Tracheal epithelial cell (primary cell): ENCODE measurements at places on chromosomes 13 and 19. TPM values are rescaled to one million over a fixed set of nuclear protein-coding genes. Genes with fewer than 3 reads are reported as not detected.

The DMRTC2 gene
- total RNA-seq, result not detected in 2 replicates

The EMP3 gene
- total RNA-seq, result 2.8 and 30.6 TPM in 2 replicates

The ZNF738 gene
- total RNA-seq, result 3.0 and 3.1 TPM in 2 replicates

The TEX29 gene
- total RNA-seq, result not detected in 2 replicates

The NKPD1 gene
- total RNA-seq, result 0.85 and 0.96 TPM in 2 replicates

The SIGLEC10 gene
- not detected in 2 replicates for total RNA-seq

The CEACAM21 gene
- total RNA-seq, result not detected in 2 replicates

The ZNF525 gene
- 17.7 and 20.2 TPM in 2 replicates for total RNA-seq

The KLK4 gene
- total RNA-seq, result not detected in 2 replicates

The GFY gene
- not detected in 2 replicates for total RNA-seq

The NR1H2 gene
- 68.0 and 84.3 TPM in 2 replicates for total RNA-seq

The NKG7 gene
- not detected in 2 replicates for total RNA-seq

The CYP2A7 gene
- not detected in 2 replicates for total RNA-seq

The ZSCAN22 gene
- total RNA-seq, result 2.2 and 2.6 TPM in 2 replicates

The PGLYRP1 gene
- total RNA-seq, result not detected in 2 replicates

The PCSK4 gene
- 0.43 and 3.4 TPM in 2 replicates for total RNA-seq

The CALR3 gene
- total RNA-seq, result 0.64 TPM in 1 of 2 replicates, not detected in the other

The ZAR1L gene
- not detected in 2 replicates for total RNA-seq

The CLDND2 gene
- total RNA-seq, result not detected in 2 replicates

The PINLYP gene
- total RNA-seq, result 0.64 and 4.1 TPM in 2 replicates

The CYP4F3 gene
- total RNA-seq, result 0.48 and 6.0 TPM in 2 replicates

The CFAP97D2 gene
- not detected in 2 replicates for total RNA-seq

The KRTDAP gene
- 3.1 TPM in 1 of 2 replicates, not detected in the other for total RNA-seq

The COX6B2 gene
- total RNA-seq, result 0.64 TPM in 1 of 2 replicates, not detected in the other

The TNNT1 gene
- 79.9 and 106 TPM in 2 replicates for total RNA-seq

The SRRM5 gene
- total RNA-seq, result not detected in 2 replicates
